Caki2 (cell line): ENCODE measurements at places on chromosomes 1 and 21.

DNA sequence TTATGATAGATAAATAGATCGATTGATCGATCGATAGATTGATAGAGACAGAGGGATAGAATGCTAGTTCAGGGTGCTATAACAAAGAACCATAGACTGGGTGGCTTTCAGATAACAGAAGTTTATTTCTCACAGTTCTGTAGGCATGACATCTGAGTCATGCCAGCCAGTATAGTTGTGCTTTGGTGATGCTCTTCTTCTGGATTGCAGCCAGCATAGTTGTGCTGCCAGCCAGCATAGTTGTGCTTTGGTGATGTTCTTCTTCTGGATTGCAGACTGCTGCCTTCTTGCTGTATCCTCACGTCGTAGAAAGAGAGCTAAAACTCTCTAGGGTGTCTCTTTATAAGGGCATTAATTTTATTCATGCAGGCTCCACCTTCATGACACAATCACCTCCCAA lies 860.8 kb downstream of the BRINP3 start:
- DNase-seq, result peak; percentile 85

DNA sequence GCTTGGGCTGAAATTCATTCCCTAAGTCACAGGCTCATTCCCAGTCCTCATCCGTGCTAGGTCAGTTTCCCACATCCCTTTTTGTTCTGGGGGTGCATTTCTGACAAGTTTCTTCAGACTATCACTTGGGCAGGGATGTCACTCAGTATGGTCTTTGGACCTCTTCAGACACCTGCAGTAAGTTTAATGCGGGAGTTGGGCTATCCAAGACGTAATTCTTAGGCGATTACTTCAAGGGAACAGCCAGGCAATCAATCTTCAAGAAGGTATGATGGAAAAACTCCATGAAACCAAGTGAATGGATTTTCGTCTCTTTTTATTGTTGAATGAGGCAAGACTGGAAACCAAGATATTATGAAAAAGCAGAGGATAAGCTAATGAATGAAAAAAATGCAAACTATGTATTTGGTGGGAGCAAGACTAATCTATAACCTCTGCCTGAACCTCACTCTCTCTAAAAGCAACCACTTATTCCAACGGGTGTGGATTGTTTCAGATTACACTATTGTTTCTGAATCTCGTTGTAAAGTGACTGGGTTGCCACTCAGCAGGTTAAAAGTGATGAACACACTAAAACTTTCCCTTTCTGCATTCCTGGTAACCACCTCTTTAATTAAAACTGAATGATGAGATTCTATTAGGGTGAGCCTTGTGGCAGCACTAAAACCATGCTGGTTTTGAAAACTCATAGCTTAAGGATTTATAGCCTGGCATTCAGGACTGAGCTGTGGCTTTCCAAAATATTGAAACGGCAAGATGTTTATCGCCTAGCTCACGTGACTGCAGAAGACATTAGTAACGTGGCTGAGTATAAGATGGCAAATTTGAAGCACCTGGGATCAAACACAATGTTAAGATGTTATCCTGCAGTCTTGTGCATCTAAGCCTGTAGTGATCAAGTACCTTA lies 1.1 kb downstream of the RASAL2 start:
- DNase-seq, result peak; percentile 35

- DNase-seq, result no peak
These were observed 119.7 kb downstream of the ZNF281 start for GRCh38 chr1:200290010-200290685.

GRCh38 chr1:160309185-160309557 lies 24.2 kb upstream of the PEX19 start:
- DNase-seq, result no peak

DNA sequence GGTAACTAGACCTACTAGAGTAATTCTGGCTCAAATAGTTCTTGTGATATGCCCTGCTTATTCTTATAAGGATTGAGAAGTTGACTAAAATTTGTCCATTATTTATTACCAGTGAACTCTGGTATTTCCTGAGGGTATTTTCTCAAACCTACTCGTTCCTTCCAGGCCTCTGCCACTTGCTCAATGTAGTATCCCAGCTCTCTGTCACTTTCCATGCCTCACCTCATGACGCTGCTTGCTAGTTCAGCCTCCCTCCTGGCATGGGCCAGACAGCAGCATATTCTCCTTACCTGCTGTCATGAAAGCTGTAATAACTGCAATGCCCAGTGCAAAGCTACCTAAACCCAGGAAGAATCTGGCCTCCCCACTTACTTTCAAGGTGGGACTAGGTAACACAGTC lies 602.9 kb upstream of the ADAMTS5 start:
- DNase-seq, result no peak

DNA sequence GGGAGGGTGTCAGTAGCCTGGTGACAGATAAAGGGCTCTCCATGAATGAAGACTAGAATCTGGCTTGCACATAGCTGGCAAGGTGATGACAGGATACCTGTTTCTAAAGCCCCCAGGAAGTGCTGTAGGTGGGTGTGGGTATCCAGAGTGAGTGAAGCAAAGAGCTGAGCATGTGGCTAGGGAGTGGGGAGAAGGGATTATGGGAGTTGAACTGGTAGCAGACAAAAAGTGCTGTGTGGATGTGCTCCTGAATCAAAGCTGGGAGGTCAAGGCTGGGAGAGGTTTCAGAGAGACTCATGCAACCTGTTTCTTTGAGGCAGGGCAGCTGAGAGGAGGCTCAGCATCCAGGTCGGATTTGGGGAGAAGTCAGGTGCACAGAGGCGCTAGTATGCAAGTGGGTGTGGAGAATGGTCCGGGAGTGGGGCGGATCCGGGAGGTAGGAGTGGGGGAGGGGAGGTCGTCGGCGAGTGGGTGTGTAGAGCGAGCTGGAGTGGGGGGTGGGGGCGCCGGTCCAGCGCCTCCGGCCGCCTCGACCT lies 600 bp downstream of the ASTN1 start:
- DNase-seq, result no peak

GRCh38 chr1:168408884-168409283 lies 128.2 kb downstream of the TBX19 start:
- peak; percentile 73 for DNase-seq

- no peak for DNase-seq
These were observed 30.4 kb downstream of the TFAP2E start for GRCh38 chr1:35603468-35603867.

DNA sequence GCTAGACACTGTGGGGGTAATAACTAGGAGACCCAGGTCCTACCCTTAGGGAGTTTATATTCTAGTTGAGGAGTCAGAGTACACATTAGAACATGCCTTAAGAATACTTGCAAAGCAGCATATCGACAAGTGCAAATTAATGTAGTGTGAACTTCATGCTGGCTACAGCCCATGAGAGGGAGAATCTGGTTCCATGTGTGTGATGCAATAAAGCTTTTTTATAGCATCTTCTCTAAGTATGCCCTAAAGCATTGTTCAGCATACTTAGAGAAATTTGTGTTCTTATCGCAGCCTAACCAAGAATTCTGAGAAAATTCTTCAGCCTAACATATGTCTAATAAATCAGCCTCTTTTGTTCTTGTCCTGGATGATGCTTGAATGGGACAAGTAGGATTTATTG lies 95.5 kb downstream of the SDCCAG8 start:
- no peak for DNase-seq

DNA sequence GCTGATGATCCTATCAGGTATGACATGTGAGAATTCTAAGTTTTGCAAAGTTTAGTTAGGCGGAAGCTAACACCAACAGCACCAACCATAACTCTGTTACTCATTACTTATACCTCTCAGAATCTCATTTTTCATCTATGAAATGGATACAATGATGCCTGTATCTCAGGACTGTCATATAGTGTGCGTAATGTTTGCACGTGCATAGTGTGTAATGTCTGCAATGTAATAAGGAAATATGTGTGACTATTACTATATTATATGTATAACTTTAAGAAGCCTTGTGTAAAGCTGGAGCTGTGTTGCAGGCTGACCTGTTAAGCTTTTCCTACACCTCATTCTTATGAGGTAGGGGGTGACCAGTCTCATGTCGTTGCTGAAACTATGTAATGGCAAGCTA lies 13.0 kb downstream of the ADCY10 start:
- DNase-seq, result no peak

DNA sequence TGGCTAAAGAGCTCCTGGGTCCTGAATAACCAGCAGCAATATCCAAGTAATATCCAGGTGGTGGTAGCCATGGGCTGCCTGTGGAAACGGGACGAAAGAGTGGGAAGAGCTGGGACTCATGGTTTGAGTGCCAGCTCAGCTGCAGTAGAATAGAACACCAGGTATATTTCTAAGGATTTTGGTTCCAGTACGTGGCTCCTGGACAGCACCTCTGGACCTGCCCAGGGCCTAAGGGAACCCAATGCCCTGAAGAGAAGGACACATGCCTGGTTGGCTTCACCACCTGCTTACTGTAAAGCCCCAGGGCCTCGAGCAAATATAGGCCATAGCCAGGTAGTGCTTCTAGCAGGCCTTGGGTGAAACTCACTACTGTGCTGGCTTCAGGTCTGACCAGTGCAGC lies 566.7 kb downstream of the KIF26B start:
- DNase-seq, result no peak

DNA sequence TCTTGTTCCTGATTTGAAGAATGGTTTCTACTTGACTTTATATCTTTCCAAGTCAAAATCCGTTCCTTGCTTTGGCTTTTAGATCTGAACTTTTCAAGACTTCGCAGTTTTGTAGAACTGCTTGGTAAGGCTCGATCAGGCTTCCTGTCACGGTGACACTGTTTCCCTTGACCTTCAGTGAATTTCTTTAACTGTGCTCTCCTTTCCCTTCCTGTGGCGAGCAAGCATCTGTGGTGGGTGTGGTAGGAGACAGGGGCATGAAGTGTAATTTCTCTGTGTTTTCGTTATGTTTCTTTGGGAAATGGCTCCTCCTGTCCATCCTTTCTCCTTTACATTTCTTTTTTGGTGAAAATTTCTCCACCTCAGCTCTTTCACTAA lies 10.4 kb downstream of the STYXL2 start:
- DNase-seq, result no peak

- no peak for DNase-seq
These were observed 84.5 kb downstream of the RPS6KC1 start for GRCh38 chr1:213135572-213135971.

- DNase-seq, result no peak
These were observed 106.0 kb downstream of the ADAMTS1 start for GRCh38 chr21:26739189-26739588.

GRCh38 chr1:167344615-167345385 lies 124.1 kb downstream of the POU2F1 start:
- DNase-seq, result no peak

DNA sequence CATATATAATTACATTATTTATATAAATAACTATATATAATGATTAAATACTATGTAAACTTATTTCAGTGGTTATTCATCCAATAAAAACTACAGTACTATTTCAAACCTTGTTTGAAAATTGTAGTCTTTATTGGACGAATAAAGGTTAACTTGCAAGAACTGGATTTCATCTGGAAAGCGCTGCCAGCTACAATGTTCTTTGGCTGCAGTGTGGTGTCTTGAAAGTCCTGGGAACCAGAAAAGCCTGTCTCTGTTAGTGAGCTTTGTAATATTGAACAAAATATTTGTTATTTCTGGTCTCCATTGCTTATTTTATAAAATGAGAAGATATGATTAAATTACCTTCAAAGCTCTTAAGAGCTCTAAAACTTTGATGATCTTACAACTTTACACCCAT lies 763.6 kb downstream of the ADGRL2 start:
- no peak for DNase-seq

DNA sequence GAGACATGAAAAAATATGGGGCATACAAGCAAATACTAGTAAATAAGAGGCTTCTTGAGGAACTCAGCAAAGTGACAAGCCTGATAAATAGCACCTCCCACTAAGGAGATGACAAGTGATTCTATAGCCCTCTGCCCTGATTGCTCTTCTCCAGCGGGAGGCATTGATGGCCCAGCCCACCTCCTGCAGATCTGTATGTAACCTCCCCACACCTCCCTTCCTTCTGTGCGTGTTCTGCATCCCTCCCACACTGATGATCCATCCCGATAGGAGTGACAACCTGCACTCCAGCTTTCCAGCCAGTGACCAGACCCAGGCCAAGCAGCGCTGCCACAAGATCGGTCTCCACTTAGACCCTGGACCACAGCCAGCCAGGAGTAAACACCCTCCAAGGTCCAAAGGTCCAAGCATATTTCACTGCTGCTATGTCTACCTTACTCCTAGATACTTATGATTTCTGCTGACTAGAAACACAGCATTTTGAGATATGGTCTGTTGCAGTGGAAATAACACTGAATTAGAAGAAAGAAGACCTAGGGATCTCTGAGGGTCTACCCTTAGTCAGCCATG lies 176.1 kb downstream of the BRINP2 start:
- no peak for DNase-seq

GRCh38 chr1:233904633-233905415 lies at the start of gene SLC35F3:
TSS of gene SLC35F3 (plus strand) at chr1:233904676.
- peak; percentile 85 for DNase-seq

GRCh38 chr1:177983482-177984135 lies 13.8 kb upstream of the SEC16B start:
- no peak for DNase-seq

GRCh38 chr1:162889989-162890388 lies 29.0 kb upstream of the CCDC190 start:
- no peak for DNase-seq

- DNase-seq, result no peak
These were observed 417.3 kb upstream of the PROX1 start for GRCh38 chr1:213570487-213570886.

DNA sequence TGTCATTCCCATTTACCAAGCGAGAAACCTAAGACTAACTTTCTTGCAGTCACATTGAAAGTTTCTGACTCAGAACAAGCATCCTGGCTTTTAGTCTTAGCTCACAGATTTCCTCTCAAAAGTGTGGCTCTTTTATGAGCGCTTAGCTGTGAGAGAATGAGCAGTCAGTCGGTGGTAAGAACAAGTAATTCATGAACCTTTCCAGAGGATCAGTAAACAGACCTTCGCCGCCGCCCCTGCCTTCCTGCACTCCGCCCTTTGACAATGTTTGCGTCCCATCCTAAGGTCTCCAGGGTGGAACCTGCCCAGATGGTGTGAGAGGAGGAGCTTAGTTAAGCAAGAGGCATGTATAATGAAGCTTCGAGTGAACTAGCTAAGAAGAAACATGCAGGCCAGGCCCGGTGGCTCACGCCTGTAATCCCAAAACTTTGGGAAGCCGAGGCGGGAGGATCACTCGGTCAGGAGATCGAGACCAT lies 142.4 kb downstream of the GLUL start:
- no peak for DNase-seq
